ENCODE measurements at places on chromosomes 12 and 14.

DNA sequence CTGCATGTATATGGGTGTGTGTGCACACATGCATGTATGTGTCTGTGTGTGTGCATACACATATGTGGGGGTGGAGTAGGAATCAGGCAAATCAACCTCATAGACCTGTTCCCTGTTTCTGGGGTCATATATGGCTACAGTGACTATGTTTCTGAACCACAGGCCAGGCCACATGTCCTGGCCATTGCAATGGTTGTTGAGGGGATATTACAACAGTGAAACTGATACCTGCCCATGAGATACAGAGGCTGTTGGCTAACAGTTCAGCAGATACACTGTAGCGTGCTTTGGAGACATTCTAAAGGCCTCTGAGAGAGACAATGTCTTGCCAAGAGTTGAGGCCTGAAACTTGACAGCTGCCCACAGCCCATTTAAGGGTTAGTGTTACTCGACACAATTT is 47.3 kb upstream of the FOS start:
- DNase-seq, result no peak

DNA sequence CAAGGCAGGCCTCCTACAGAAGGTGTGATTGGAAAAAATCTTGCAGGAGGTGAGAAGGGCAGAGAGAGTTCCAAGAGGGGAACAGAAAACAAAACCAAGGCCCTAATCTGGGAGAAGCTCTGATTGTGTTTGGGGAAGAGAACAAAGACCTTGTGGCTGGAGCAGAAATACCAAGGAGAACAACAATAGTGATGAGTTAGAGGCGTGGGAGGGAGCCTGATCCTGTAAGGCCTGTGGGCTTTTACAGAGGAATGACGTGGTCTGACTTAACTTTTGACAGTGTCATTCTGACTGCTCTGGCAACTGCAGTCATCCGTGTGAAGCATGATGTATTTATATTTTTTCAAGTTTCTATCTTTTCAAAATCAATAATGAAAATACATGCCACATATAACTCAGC is 200.6 kb downstream of the ANO4 start:
- DNase-seq, result peak; percentile 70

DNA sequence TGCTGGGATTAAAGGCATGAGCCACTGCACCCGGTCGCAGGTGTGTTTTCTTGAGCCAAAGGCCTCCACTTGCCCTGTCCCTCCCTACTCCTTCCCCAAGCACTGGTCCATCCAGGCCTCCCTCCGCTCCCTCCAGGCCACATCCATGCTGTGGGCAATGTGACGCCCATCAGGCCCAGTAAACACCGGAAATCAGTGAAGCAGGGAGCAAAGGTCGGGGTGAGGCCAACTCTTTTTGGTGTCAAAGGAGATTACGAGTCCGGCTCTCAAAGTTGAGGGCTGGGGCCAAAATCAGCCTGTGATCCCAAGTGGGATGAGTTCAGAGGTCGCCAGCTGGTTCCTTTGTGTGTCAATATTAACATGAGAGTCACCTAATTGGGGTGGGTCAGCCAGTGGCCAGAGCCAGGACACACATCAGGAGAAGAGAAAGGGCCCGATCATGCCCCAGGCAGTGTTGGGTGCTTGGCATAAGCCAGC is 195.7 kb downstream of the RBM19 start:
- DNase-seq, result no peak

- no peak for DNase-seq
These were observed 4.4 kb upstream of the CLEC2A start for GRCh38 chr12:9936591-9936990.

GRCh38 chr14:50985859-50986331 is 41.6 kb upstream of the PYGL start:
- no peak for DNase-seq

GRCh38 chr14:68552602-68553001 is 240.3 kb downstream of the ZFP36L1 start:
- peak; percentile 57 for DNase-seq

DNA sequence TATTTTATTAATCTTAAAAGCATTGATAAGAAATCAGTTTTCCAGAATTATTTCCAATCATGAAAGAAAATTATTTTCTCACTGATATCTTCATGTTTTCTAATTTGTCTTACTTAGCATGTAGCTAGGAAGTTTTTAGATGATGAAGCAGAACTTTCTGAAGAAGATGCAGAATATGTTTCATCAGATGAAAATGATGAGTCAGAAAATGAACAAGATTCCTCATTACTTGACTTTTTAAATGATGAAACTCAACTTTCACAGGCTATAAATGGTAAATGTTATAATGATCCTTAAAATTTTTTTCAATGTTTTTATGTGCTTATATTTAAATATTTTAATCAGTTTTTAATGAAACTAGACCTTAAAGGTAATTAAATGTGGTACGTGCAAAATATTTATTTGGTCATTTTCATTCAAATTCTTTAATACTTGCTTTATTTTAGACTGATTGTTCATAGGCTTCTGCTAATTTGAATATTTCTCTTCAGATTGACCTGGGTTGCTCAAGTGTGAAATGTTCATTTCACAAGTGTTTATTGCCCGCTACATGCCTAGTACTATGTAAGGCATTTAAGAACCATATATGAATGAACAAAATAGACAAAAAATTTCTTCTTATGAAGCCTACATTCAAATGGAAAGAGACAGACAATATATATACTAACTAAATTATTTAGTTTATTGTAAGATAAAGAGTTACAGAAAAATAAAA is 49.5 kb downstream of the FANCM start:
- peak; percentile 3 for DNase-seq

GRCh38 chr14:75147423-75148071 is 20.7 kb upstream of the NEK9 start:
- peak; percentile 64 for DNase-seq

DNA sequence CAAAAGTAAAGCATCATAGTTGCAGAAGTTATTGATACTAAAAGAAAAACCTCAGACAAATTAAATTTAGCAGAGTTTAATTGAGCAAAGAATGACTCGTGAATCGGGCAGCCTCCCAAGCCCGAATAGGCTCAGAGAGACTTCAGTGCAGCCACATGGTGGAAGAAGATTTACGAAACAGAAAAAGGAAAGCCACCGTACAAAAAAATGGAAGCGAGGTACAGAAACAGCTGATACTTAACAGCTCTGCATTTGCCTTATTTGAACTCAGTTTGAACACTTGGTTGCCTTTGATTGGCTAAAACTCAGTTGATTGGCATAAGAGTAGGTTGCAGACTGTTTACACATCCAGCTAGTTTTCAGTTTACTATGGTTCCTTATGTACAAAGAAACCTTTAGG is 12.9 kb downstream of the TTC9 start:
- DNase-seq, result no peak

DNA sequence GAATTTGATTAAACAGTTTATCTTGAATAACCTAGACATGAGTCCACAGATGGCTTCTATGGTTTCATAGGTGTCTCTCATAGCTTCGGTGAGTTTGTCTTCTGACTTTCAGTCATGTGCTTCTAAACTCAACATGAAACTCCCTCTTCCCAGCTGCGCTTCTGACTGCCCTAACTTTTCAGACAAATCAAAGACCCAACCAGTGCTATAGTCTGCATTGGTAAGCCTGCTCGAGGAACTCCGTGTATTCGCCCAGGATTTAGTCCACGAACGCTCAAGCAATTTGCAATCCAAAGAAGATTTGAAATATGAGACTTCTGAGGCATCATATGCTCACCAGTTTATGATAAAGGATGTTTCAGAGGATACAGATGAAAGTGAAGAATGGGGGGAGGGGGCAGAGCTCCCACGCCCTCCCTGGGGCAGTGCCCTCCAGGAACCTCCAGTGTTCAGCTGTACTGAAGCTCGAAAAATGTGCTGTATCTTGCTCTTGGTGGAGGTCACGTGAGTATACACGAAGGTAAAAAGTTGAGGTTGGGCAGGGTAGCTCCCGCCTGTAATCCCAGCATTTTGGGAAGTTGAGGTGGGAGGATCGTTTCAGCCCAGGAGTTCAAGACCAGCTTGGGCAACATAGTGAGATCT is 5.2 kb upstream of the RILPL2 start:
- DNase-seq, result no peak

- DNase-seq, result no peak
These were observed 15.3 kb upstream of the BATF start for GRCh38 chr14:75506930-75507329.

DNA sequence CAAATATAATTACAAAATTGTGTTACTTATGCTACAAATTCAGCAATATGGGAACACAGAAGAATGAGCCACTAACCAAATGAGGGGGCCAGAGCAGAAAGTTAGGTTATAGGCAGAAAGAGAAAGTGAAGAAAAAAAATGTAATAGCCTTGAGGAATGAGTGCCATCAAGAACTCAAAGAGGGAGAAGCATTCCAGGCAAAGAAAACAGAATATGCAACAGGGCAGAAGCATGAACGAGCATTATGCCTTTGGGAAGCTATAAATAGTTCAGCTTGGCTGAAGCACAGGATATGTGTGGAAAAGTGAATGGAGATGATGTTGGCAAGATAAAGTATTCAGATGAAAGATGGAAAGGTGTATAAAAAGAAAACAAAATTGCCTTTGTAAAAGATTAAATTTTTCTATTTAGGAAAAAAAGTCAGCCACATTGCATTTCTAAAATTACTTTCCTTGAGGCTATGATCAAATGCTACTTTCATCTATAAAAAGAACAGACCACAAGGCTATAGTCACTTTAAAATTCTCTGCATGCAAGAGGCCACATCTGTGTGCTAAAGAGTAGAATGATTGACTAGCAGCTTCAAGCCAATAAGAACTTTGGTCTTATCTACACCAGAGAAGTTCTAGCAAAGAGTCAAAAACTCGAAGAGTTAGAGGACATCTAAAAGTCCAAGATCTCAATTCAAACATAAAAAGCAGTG is 193.6 kb upstream of the GARIN6 start:
- DNase-seq, result no peak

GRCh38 chr12:14991069-14991468 is 18.2 kb downstream of the PDE6H start:
- DNase-seq, result no peak

DNA sequence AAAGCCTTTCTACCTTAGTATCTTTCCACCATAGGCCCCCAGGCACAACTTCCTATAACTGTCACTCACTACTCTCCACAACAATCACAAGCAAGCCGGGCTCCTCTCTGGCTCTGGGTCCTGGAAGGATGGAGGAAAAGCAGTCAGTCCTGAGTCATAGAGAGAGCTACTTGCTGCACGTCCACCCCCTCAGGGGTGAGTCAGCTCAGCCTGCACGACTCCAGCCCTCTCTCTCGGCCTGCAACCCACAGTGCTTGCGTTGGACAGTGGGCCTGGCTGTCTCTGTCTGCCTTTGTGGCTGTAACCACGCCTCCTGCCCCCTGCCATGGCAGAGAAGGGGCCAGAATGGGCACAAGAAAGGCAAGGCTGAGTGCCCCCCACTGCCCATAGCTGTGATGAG is 154.1 kb upstream of the FKBP4 start:
- DNase-seq, result peak; percentile 91

GRCh38 chr14:104690861-104691455 is 1.5 kb downstream of the INF2 start:
- DNase-seq, result no peak

GRCh38 chr12:2540535-2540941 is 254.2 kb upstream of the FKBP4 start:
- no peak for DNase-seq

- no peak for DNase-seq
These were observed 2.2 kb downstream of the SCARB1 start for GRCh38 chr12:124861492-124861891.

- DNase-seq, result no peak
These were observed 879.2 kb downstream of the AACS start for GRCh38 chr12:125944446-125944845.

DNA sequence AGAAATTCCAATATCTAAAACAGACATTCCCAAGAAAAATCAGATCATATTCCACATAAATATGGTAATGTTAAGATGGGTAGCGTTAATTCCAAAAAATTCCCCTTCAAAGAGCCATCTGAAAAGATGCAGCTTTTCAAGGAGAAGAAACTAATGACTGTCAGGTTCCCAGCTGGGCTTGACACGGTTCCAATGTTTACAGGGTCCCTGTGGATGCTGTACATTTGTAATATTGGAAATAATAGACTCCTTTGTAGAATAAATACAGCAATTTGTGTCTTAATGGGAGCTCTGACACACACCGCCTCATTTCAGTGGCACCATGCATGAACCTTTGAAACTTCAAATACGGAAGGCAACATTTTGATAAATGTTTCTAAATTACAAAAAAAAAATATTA is 140.6 kb downstream of the ITPR2 start:
- DNase-seq, result no peak

DNA sequence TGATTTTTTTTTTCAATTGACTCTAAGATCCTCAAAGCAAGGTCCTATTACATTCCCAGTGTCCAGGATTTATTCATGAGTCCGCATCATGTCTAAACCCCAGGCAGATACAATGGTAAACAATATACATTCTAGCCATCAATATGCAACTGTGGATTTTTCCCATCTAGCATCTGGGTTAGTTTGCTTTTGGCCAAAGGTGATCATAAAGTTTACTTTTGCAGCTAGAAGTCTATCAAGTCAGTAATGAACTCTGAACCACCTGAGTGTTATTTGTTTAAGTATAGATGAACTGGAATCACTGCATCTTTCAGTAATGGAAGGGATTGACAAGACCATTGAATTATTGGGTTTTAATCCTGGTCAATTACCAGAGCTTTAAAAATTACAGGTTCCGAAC is 80.8 kb downstream of the STON2 start:
- no peak for DNase-seq

DNA sequence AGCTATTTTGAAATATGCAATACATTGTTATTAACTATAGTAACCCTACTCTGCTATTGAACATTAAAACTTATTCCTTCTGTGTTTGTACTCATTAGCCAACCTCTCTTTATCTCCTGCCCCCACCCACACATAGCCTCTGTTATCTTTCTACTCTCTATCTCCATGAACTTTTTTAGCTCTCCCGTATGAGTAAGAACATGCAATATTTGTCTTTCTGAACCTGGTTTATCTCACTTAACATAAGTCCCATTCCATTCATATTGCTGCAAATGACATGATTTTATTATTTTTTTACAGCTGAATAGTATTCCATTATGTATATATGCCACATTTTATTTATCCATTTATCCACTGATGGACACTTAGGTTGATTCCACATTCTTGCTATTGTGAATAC is 79.0 kb upstream of the AMIGO2 start:
- no peak for DNase-seq

DNA sequence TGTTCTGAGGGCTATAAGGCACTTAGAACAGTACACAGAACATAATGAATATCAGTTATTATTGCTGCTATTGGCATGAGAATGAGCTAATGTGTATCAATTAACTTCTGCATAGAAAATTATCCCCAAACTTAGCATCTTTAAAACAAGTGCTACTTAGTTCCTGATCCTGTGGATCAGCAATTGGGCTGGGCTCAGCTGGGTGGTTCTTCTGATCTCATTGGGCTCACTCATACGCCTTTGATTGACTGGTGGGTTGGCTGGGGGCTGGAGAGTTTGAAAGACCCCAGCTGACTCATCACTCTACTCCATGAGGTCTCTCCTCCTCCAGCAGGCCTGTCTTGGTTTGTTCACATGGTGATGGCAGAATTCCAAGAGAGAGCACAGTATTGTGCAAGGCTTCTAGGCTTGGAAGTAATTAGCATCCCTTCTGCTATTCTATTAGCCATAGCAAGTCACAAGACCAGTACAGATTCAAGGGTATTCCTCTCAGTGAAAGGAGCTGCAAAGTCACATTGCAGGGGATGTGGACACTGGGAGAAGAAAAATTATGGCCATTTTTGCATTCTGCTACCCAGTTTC is 27.2 kb upstream of the HSPB8 start:
- DNase-seq, result no peak
